ENCODE measurements at places on chromosomes 2 and 18.

DNA sequence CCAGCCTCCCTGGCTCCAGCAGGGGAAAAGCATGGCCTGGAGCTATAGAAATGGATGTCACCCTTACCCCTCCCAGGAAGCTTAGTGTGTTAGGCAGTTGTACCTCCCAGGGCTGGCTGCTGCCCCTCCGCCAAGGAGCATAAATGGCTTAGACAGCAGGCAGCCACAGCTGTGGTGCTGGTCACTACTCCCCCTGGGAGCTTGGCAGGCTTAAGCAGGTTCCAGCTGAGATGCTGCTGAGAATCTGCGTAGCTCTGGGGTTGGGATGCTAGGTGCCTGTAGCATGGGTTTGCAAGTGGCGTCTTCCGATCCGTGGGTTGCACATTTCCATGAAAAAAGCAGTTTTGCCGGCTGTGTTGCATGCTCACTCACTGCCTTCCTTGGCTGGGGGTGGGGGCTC lies 369.7 kb downstream of the CTNNA2 start:
- no peak for DNase-seq

DNA sequence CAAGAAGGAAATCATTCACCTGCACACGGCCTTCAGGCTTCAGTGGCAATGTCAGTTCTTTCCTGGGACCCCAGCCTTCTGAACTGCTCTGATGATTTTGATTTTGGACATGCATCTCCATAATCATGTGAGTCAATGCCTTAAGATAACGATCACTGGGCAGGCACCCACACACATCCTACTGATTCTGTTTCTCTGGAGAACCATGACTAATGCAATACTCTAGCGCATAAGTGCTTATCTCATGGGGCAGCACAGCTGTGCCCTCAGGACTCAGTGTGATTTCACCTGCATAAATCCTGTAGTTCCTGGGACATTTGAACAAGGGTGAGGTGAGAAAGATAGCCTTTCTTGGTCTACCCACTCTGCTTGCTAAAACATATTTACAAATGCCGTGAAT lies 144.6 kb downstream of the AKAIN1 start:
- DNase-seq = no peak

GRCh38 chr2:73836141-73836943 lies 7.6 kb downstream of the STAMBP start:
- no peak for DNase-seq

DNA sequence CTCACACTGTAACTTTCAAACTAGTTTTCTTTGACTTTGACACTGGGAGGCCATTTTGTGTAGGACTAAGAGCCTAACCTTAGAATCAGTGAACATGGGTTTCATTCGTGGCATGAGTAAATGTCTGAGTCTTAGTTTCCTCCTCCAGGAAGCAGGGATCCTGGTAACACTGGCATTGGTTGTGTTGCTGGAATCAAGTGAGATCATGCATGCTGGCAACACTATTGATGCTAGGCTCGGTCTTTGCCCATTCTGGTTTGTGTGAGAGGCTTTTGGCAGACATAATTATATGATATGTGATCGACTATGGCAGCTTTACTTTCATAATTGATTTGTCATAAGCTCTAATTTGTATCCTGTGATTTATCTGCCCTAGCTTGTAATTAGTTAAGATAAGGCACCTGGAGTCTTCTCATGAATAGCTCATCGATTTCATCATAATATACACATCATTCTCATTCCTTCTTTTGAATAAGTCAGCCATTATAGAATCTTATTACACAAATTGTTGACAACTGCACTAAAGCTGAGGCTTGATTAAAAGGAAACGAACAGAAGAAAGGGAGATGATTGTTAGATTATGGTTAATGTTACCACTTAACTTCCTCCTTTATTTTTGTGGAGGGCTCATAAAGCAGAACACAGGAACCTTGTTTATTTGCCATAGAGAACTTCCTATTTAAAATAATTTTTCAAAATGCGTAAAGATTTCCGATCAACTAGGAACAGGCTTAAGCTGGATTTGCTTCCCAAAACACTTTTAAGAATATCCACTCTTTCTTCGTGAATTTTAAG lies 12.6 kb downstream of the PPP1R1C start:
- DNase-seq = no peak

GRCh38 chr18:24465486-24465885 lies 5.0 kb downstream of the HRH4 start:
- DNase-seq = no peak

DNA sequence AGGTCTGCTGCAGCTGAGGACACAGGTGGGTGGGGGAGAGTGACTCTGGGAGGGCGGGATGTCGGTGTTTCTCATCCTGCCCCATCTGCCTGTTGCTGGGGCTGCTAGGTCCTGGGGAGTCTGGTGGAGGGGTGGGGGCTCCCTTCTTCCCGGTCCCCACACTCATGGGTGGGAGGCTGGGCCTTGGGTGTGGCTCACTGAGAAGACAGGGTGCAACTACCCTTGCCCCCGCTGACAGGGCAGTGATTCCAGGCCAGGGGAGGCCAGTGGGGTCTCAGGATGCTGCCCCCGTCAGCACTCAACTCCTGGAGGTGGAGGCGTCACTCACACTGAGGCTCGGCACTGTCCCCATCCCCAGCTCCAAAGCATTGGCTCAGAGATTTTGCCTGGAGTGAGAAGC lies 7.7 kb upstream of the NFATC1 start:
- DNase-seq = no peak

GRCh38 chr2:209619782-209620181 lies 151.8 kb upstream of the UNC80 start:
- no peak for DNase-seq

DNA sequence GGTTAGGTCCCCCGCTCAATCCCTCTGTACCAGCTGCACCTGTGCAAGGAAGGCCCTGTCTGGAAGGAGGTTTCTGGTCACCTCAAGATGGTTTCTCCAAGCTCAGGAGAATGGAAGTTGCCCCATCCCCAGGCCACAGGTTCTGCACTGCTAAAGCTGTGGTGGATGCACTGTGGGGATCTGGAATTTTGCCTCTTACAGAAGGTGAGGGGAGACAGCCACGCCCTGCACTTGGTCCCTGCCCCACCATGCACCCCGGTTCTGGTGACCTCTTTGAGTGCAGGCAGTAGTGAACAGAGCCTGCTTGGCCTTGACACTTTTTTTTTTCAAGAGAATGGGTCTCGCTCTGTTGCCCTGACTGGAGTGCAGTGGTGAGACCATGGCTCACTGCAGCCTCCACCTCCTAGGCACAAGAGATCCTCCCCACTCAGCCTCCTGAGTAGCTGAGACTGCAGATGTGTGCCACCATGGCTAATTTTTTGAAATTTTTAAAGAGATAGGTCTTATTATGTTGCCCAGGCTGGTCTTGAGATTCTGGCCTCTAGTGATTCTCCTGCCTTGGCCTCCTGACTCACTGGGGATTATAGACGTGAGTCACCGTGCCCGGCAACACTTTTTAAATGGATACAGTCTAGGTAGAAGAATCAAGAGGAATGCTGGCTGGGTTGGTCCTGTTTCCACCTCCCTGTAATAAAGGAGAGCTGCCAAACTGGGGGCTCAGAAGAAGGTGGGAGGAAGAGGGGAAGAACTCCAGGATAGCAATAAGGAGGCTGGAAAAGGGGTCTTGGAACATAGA lies 5.8 kb upstream of the NT5DC4 start:
- no peak for DNase-seq

DNA sequence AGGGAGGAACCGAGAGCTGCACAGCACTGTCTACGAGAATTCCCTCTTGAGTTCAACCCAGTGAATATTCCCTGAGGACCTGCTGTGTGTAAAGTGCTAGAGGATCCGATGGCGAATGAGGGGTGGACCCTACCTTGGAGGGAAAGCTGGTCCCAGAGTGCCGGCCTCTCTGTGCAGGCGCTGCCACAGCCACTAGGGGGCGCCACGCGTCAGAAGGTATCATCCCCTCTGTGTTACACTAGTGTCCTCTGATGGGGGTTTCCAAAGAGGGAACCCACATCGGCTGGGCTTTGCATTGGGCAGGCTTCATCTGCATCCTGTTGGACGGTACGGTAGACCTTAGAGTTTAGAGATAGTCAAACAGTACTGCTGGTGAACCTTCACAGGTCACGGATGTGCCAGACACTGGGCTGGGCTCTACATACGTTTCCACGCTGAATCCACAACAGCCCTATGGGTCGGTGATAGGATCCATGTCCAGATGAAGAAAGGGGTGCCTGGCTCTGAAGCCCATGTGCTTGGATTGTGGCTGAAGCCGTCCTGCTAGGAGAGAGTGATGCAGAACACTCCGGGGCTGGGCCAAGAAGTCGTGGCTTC lies 39.0 kb downstream of the COA5 start:
- peak; percentile 69 for DNase-seq

- DNase-seq = no peak
Measured at GRCh38 chr2:12141618-12142258, 395.3 kb downstream of the LPIN1 start.

- DNase-seq = no peak
Measured at GRCh38 chr2:54083021-54083420, 32.4 kb upstream of the ACYP2 start.

DNA sequence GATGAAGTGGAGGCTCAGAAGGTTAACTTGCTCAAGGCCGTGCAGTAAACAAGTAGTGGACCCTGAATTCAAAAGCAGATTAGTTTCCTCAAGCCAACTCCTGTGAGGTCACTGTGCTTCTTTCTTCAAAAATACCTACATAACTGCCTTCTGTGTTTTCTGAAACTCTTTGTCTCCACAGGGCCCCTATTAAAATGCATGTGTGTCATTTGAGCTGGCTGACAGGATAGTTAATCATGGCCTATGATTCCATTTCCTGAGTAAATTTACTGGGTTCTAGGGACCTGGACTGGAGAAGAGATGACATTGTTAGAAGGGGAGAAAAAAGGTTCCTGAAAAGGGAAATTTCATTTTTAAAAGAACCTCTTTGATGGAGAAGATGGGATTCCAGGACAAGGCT lies 12.9 kb upstream of the DTNA start:
- DNase-seq = no peak

- no peak for DNase-seq
Measured at GRCh38 chr18:22320155-22320554, 97.6 kb downstream of the CTAGE1 start.

DNA sequence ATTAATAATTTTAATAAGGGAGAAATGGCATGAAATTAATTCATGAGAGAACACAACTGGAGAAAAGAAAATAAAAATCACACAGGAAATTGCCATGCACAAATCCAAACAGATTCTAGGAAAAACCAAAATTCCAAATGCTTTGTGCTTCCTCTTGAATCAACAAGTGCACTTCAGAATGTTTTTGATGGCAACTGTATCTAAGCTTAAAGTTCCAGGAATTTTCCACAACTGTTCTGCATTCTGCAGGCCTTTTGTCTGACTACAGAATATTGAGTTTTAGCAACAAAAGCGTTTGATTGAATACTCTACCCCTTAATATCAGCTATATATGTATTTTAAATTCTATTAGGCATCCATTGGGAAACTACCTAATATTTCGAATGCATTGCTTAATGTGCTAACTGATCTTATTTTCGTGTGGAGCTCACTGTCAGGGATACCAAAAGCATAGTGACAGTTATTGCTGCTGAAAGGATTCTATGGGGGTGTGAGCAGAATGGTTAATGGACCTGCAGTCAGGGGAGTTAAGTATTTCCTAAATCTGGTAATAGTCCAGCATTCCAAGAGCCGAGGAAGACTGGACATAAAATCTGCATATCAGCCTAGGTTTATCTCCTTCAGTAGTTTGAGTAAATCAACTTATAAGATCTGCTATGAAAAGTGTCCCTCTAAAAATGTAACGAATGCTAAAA lies 482.7 kb upstream of the POU3F3 start:
- no peak for DNase-seq

GRCh38 chr2:65300761-65301711 lies 73.4 kb downstream of the ACTR2 start:
- DNase-seq = peak; percentile 57

- DNase-seq = no peak
Measured at GRCh38 chr18:54815086-54815485, 13.2 kb upstream of the RAB27B start.

- no peak for DNase-seq
Measured at GRCh38 chr2:234373481-234374149, 123.3 kb downstream of the ARL4C start.

DNA sequence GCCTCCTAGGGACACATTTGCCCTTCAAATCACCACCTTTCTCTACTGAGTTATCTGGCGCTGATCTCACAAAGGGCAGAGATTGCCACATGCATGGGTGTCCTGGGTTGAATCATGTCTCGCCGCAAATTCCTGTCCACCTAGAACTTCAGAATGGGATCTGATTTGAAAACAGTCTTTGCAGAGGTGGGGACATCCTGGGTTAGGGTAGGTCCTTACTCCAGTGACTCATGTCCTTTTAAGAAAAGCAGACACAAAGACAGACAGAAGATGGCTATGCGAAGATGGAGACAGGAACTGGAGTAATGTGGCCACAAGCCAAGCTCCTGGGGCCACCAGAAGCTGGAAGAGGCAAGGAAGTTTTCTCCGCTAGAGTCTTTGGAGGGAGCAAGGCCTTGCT lies 197.4 kb upstream of the SMIM21 start:
- DNase-seq = no peak

DNA sequence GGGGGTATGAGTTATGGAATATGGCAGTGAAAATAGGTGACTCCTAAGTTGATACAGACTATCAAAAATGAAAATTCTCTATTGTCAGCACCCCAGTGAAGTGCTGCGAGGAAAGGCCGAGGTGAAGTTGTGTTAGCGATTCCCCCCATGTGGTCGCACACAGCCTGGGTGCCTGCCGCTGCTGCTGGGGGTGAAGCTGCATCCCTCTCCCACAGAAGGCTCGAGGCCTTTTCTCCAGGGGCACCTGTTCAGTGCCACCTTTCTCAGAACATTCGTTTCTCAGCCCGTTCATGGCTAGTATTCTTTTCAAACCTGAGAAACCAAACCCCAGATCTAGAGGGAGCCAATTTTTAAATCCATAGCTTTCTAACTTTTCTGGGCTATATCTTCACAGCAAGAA lies 23.8 kb downstream of the HK2 start:
- no peak for DNase-seq
